ENCODE measurements at places on chromosomes 12 and 14.

GRCh38 chr12:11822081-11822834 is 172.8 kb downstream of the ETV6 start:
- no peaks in the 10 kb centered on the region for H3K27me3 ChIP-seq
- peaks cover 11% of the 10 kb centered on the region for H3K36me3 ChIP-seq
- H3K4me1 ChIP-seq: peaks cover 12% of the 10 kb centered on the region
- no peak for DNase-seq

- no peaks in the 10 kb centered on the region for H3K36me3 ChIP-seq
- H3K27ac ChIP-seq: no peak overlapping the region
- H3K4me3 ChIP-seq: no peak overlapping the region
- DNase-seq: no peak
Measured at GRCh38 chr12:52581481-52581880, 7.8 kb upstream of the KRT74 start.

- no peak overlapping the region for H3K27ac ChIP-seq
- no peaks in the 10 kb centered on the region for H3K27me3 ChIP-seq
- DNase-seq: no peak
- no peak overlapping the region for H3K4me3 ChIP-seq
Measured at GRCh38 chr12:92426332-92426731, 276.5 kb upstream of the PLEKHG7 start.

GRCh38 chr14:64465831-64466554 is 694 bp downstream of the AKAP5 start:
- no peaks in the 10 kb centered on the region for H3K27me3 ChIP-seq
- H3K36me3 ChIP-seq: peaks cover 11% of the 10 kb centered on the region
- H3K4me1 ChIP-seq: peaks cover 40% of the 10 kb centered on the region
- DNase-seq: no peak

GRCh38 chr12:130121226-130122000 is 40.9 kb upstream of the FZD10 start:
- no peaks in the 10 kb centered on the region for H3K4me1 ChIP-seq
- no peak for DNase-seq
- H3K36me3 ChIP-seq: no peaks in the 10 kb centered on the region
- H3K27me3 ChIP-seq: no peaks in the 10 kb centered on the region

GRCh38 chr12:53056901-53057300 is 7.0 kb downstream of the TNS2 start:
- H3K4me1 ChIP-seq: peaks cover 22% of the 10 kb centered on the region
- no peaks in the 10 kb centered on the region for H3K36me3 ChIP-seq
- no peak for DNase-seq
- no peaks in the 10 kb centered on the region for H3K27me3 ChIP-seq
- no peak overlapping the region for H3K27ac ChIP-seq
- H3K4me3 ChIP-seq: no peak overlapping the region

DNA sequence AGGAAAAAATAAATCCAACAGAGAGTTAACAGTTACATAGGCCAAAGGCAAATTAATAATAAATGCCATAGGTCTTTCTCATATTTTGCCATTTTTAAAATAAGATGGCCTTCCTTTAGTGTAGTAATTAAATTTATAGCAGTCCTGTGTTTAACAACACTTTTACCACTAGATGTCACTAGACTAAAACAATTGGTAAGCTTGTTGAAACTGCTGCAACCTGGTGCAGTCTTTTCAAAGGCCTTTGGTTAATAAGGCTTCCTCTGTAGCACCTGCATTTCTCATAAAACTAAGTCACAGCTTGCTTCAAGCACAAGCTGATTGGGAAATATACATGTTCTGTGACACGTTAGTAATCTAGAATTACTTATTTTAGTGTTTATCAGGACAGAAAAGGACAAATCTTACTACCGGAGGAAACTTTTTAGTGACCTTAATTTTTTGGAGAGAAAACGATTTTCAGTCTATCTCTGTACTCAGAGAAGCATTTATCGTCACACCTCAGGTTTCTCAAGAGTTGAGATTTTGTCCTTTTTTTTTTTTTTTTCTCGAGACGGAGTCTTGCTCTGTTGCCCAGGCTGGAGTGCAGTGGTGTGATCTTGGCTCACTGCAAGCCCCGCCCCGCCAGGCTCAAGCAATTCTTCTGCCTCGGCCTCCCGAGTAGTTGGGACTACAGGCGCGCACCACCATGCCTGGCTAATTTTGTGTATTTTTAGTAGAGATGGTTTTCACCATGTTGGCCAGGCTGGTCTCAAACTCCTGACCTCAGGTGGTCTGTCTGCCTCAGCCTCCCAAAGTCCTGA is 20.0 kb downstream of the BORCS5 start:
- no peaks in the 10 kb centered on the region for H3K27me3 ChIP-seq
- DNase-seq: peak; percentile 51
- H3K27ac ChIP-seq: peak overlapping the region; percentile 21
- no peak overlapping the region for H3K4me3 ChIP-seq
- peaks cover 50% of the 10 kb centered on the region for H3K4me1 ChIP-seq
- peaks cover 43% of the 10 kb centered on the region for H3K36me3 ChIP-seq

- H3K27ac ChIP-seq: no peak overlapping the region
- no peak overlapping the region for H3K4me3 ChIP-seq
- H3K36me3 ChIP-seq: no peaks in the 10 kb centered on the region
- H3K27me3 ChIP-seq: no peaks in the 10 kb centered on the region
- H3K4me1 ChIP-seq: no peaks in the 10 kb centered on the region
Measured at GRCh38 chr12:99649551-99649950, 2.0 kb downstream of the GARIN6 start.

DNA sequence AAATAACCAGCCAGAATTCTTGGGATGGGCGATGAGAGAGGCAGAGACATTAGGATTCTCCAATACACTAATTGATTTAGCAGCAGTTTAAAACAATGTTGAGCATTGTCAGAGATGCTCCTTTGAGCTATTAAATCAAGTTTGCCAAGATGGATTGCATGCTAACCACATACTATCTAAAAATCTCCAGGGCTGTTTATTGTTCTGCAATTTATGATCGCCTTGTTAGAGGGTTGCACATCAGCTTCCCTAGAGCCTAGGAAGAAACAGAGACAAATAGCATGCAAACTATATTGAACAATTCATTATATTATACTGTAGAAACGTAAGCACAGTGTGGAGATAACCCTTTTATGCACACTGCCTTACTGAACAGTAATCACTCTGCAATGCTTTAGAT is 599.9 kb downstream of the SOX5 start:
- no peak overlapping the region for H3K4me3 ChIP-seq
- no peak overlapping the region for H3K27ac ChIP-seq
- no peaks in the 10 kb centered on the region for H3K4me1 ChIP-seq
- no peak for DNase-seq
- no peaks in the 10 kb centered on the region for H3K27me3 ChIP-seq

DNA sequence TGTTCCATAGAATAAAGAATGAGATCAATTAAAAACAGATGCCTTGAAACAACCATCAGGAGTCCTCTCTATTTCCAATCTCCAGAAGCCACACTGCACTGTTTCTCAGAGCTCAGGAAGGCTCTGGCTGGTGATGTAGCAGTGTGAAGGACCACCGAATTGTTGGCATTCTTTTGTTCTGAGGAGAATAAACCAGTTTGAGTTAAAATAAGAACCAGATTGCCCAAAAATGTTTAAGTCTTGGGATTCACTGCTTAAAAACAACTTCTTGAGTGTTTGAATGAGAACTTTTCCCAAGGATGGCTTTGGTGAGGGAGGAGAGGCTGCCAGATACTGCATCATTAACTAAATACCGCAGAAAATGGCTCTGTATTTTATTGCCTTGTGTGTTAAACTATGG is 341.2 kb downstream of the C12orf75 start:
- H3K4me1 ChIP-seq: no peaks in the 10 kb centered on the region
- H3K27ac ChIP-seq: no peak overlapping the region
- no peaks in the 10 kb centered on the region for H3K27me3 ChIP-seq
- no peak for DNase-seq

GRCh38 chr12:1531654-1532374 is 62.6 kb downstream of the FBXL14 start:
- peak; percentile 49 for DNase-seq
- no peak overlapping the region for H3K27ac ChIP-seq
- peaks cover 1% of the 10 kb centered on the region for H3K36me3 ChIP-seq
- peaks cover 40% of the 10 kb centered on the region for H3K4me1 ChIP-seq

DNA sequence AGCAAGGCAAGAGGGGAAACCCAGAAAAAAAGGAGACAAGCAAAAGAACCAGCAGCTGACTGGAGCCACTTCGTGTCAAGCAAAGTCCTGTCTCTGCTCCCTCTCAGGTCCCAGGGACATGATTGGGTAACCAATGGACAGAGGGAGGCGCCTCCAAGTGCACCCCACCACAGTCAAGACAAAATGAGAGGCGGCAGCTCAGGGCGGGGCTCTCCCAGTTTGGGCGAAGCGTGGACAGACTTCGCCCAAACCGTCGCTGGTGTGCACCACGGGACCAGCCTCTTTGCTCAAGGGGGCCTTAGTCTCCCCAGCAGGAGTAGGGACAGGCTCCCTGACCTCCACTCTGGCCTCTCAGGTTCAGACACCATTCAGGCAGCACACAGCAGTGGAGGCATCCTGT is 1.5 kb upstream of the BEGAIN start:
- H3K27ac ChIP-seq: no peak overlapping the region
- peaks cover 41% of the 10 kb centered on the region for H3K27me3 ChIP-seq
- peaks cover 2% of the 10 kb centered on the region for H3K4me1 ChIP-seq
- no peak overlapping the region for H3K4me3 ChIP-seq
- DNase-seq: no peak

DNA sequence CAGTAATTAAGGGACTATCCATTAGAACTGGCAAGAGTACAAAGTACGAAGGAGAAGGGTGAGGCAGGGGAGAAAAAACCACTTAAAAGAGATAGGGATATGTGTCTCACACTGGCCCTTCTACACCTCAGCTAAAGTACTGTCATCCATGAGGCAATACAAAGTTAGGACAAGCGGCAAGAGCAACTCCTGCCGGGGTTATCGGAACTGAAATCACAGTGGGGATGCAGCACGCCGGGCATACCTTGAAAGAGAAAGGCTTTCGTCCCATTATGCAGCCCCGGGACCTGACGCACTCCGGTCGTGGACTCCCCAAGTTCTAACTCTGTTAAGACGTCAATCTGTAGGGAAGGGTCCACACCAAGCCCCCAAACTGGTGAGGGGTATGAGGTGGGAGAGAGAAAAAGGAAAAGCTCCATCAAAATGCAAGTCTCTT is 1.1 kb downstream of the NELL2 start:
- peak overlapping the region; percentile 75 for H3K27ac ChIP-seq
- H3K27me3 ChIP-seq: peaks cover 21% of the 10 kb centered on the region
- peak; percentile 50 for DNase-seq
- peak overlapping the region; percentile 90 for H3K4me3 ChIP-seq
- H3K36me3 ChIP-seq: peaks cover 11% of the 10 kb centered on the region

GRCh38 chr12:473198-473597 is 13.5 kb downstream of the B4GALNT3 start:
- no peak for DNase-seq
- no peak overlapping the region for H3K27ac ChIP-seq
- no peak overlapping the region for H3K4me3 ChIP-seq
- H3K27me3 ChIP-seq: peaks cover 19% of the 10 kb centered on the region

DNA sequence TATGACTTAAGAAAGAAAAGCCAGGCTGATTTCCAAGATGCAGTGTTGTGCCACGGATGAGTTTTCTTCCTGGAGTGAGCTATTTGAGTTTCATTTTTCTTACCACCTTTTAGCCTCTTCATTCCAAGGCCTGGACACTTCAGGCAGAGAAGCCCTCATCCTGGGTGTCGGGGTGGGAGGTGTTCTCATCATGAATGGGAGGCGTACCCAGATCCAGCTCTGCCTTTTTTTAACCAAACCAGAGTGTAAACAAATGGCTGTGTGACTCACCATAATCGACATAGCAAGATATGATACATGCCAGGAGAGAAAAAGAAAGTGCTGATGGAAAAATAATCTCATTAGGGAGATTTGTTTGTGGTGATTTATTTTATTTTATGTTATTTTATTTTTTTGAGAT is 79.9 kb downstream of the ARF6 start:
- DNase-seq: peak; percentile 77
- peak overlapping the region; percentile 74 for H3K4me3 ChIP-seq
- no peaks in the 10 kb centered on the region for H3K36me3 ChIP-seq

GRCh38 chr12:28550757-28551704 is 360.8 kb downstream of the CCDC91 start:
- no peak overlapping the region for H3K4me3 ChIP-seq
- H3K4me1 ChIP-seq: peaks cover 6% of the 10 kb centered on the region
- H3K27me3 ChIP-seq: no peaks in the 10 kb centered on the region
- DNase-seq: no peak
- H3K27ac ChIP-seq: no peak overlapping the region

DNA sequence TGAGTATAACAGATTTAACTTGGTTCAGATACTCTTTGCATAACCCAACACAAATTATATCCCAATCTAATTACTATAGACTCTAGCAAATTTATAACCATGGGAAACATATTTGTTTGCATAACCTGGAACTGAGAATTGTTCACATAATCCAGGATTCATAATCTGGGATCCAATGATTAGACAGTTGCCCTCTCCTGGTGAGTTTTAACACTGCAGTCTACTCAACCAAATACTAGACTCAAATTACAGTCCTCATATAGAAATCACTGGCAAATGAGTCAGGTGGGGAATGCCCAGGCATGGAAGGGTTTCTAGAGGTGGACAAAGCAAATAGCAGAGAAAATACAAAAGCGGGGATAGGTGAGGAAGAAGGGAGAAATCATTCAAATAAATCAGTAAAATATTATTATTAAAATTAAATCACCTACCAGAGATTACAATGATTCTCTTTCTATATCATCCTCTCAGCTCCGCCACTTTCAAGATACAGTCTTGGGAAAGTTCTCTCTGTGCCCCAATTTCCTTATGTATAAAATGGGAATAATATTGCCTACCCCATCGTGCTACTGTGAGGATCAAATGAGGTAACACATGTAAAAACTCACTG is 9.4 kb downstream of the GCH1 start:
- DNase-seq: no peak
- H3K27me3 ChIP-seq: no peaks in the 10 kb centered on the region
- H3K27ac ChIP-seq: no peak overlapping the region

DNA sequence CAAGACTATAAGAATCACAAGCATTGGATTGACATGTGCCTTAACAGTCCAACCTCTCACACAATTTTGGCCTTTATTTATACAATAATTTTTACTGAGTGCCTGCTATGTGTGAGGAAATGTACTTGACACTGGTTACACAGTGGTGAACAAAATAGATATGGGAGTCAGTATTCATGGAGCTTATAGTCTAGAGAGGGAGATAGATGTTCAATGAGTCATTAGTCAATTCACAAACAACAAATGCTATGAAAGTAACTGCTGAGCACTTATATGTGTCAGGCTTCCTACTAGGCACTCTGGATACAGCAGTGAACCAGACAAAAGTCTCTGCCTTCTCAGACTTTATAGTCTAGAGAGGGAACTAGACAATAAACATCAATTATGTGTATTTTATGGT is 3.7 kb downstream of the CFAP54 start:
- no peak overlapping the region for H3K4me3 ChIP-seq
- no peak overlapping the region for H3K27ac ChIP-seq

DNA sequence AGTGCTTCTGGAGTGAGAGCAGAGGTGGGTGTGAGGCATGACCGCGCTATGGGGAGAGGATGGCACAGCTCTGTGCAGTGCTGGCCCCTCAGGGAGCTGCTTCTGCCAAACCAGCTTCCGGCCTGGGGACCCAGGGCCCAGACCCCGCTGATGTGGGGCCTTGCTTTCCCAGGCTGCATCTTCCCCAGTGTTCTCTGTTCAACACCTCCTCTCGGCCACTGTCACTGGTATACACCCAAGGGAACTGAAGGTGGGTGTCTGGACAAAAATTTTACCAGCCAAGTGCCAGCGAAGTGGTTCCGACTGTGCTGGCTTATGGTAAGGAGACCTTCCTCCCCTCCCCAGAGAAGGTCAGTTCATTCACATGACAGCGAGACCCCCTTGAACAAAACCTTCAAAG is 179.1 kb downstream of the AACS start:
- no peaks in the 10 kb centered on the region for H3K36me3 ChIP-seq
- no peak overlapping the region for H3K4me3 ChIP-seq
- no peaks in the 10 kb centered on the region for H3K4me1 ChIP-seq
- no peak for DNase-seq

Measured in activated CD8-positive, alpha-beta memory T cell treated with anti-CD3 and anti-CD28 coated beads, Interleukin-2, amount 10 ng/mL, durations not matched to agents 7 days and 5 days (primary cell).